ENCODE measurements at places on chromosomes 3 and 15. TPM values are rescaled to one million over a fixed set of nuclear protein-coding genes. Genes with fewer than 3 reads are reported as not detected.

GRCh38 chr3:65597952-65598413, 440.7 kb downstream of the MAGI1 start:
- no peak for DNase-seq

GRCh38 chr3:185084901-185085300, 68.0 kb downstream of the C3orf70 start:
- DNase-seq, result no peak

Gene CTDSPL2
- 66.6 TPM for polyA plus RNA-seq

DNA sequence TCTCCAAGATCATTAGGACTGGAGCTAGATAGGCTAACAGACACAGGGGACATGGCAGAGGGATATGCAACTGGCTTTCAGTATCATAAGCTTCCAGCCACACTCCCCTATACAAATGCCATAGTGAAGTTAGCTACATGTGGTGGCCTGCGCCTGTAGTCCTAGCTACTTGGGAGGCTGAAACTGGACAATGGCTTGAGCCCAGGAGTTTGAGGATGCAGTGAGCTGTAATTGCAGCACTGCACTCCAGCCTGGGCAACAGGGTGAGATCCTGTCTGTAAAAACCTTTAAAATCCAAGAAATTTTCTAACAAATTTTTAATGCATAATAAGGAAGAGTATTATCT, 37.3 kb downstream of the DLG1 start:
- DNase-seq, result no peak

GRCh38 chr15:67198157-67198754, 56.2 kb downstream of the AAGAB start:
- no peak for DNase-seq

Gene GPR62
- 0.68 TPM for polyA plus RNA-seq

DNA sequence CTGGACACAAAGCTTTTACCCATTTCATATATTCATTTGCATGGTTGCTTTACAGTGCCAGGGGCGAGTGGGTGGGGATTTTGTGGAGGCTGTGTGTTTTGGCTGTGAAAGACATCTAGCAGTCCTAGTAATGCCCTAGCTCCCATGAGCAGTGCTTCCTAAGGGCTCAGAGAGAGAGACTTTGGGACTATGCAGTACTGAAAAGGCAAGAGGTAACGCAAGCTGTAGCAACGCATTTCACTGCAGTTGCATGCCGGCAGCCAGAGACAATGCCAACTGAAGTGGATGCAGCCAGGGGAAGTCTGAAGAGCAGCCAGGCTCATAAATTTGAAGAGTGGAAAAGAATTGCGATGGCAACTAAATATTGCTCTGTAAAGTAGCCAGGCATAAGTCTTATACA, 27.4 kb upstream of the ATP10A start:
- DNase-seq, result no peak

Gene VILL
- polyA plus RNA-seq, result 13.3 TPM

Gene LRRN1
- 20.1 TPM for polyA plus RNA-seq

Gene CPN2
- 0.94 TPM for polyA plus RNA-seq

- DNase-seq, result peak; percentile 70
Observed at GRCh38 chr15:35545316-35545823, 595 bp downstream of the DPH6 start.

Gene COL6A6
- polyA plus RNA-seq, result 2.1 TPM

Gene WDR73
- polyA plus RNA-seq, result 36.0 TPM

Gene HIGD2B
- polyA plus RNA-seq, result not detected

- DNase-seq, result no peak
Observed at GRCh38 chr3:154428286-154429206, 1.4 kb downstream of the GPR149 start.

DNA sequence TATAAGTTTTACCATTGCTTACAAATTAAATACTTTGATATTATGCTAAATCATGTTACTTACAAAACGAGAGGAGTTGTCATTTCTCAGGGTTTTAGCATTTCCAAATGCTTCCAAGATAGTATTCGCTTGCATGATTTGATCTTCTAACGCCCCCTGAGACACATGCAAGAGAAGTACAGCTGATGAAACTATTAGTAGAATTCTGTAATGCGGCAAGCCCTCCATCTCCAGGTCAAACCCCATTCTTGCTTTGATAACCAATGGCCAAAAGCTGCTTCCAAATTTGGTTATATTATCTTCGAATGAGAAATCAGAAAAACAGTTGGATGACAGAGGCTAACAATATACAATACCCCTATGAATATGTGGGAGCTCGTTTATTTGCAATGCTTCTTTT, 14.7 kb downstream of the MYH15 start:
- DNase-seq, result no peak

- no peak for DNase-seq
Observed at GRCh38 chr3:42061025-42061712, 30.0 kb upstream of the TRAK1 start.
